ENCODE measurements at places on chromosomes 1 and 21. TPM values are rescaled to one million over a fixed set of nuclear protein-coding genes. Genes with fewer than 3 reads are reported as not detected.

Gene LCE1A
- not detected for total RNA-seq

DNA sequence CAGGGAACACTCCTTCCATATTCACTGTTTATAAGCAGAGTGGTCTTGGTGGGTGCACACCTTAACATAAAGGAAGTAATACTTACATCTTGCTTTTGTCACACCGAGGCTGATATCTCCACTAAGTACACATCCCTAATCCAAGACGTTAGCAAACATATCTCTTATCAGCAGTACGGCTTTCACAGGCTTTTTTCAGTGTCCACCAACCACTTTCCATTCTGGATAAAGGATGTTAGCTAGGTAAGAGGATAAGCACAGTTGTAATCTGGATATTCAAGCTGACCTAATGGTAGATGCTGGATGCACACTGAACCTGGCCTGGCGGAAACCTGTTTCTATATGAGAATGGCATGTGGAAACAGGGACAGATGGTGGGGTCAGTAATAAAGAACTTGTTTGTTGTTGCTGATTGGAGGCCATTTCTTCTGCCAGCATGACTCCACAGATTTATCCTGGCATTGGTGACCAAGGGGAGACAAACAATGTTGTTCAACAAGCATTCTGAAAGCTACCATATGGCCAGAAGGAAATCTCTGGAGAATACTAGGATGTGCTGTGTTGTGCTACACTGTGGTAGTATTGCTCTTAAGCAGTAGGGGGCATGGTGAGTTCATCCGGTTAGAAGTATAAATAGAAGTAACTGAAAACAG lies 416.4 kb downstream of the PTBP2 start:
- no peaks in the 10 kb centered on the region for H3K27me3 ChIP-seq
- no peak overlapping the region for H3K4me3 ChIP-seq
- H3K27ac ChIP-seq = peak overlapping the region; percentile 12
- DNase-seq = no peak

DNA sequence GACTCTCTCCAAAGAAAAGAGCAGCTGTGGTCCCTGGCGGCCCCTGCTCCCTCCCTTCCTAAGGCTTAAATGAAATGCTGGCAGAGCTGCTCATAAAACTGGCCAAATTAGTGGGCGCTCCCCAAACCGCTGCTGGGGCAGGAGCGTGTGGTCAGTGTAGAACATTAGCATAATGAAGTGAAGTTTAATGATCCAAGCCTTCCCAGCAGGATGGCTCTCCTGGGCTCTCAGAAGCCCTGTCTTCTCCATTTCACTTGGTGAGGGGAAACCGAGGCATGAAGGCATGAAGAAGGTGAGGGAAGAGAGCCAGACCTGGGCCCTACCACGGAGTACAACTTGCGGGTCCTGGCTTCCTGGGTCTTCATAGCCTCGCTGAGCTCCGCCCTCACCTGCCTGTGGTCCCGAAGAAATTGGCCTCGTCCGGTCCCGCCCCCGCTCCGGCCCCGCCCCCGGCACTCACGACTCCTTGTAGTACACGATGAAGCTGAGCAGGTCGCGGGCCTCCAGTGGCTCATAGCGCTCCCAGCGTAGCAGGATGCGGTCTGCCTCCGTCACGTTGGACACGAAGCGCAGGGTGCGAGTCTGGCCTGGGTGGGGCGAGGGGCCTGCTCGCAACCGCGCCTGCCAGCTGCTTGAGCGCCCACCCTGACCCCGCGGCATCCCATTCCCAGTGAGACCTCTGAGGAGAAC lies 10.3 kb downstream of the INSRR start:
- DNase-seq = no peak
- no peak overlapping the region for H3K27ac ChIP-seq
- H3K27me3 ChIP-seq = peaks cover 91% of the 10 kb centered on the region
- no peaks in the 10 kb centered on the region for H3K36me3 ChIP-seq

Gene TCHH
- not detected for total RNA-seq

DNA sequence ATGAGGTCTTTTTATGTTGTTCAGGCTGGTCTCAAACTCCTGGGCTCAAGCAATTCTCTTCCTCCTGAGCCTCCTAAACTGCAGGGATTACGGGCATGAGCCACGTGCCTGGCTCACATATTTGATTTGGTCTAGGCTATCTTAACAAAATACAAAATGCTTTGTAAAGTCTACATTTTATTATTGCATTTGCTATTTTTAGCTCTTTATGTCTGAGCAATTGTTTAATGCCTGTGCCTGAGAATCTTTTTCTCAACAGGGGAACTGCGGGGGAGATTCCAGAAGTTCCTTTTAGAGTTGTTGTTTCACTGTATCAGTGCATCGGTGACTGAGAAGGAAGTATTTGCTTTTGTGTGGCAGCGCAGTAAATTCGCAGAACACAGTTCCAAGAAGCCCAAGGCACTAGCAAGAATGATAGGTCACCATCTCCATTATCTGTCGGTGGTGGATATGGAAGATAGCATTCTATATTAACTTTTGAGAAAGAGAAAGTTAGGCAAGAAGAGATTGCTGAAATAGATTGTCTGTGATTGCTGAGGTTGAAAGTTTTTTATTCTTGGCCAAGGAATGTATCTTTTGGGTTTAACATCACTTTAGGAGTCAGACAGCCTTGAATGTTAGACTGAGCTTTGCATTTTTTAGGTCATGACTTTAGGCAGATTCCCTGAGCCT lies 167.3 kb downstream of the PDE4B start:
- H3K4me3 ChIP-seq = no peak overlapping the region
- no peak overlapping the region for H3K27ac ChIP-seq
- H3K27me3 ChIP-seq = peaks cover 17% of the 10 kb centered on the region
- H3K36me3 ChIP-seq = no peaks in the 10 kb centered on the region
- DNase-seq = no peak

- H3K36me3 ChIP-seq = no peaks in the 10 kb centered on the region
- no peaks in the 10 kb centered on the region for H3K4me1 ChIP-seq
- no peak overlapping the region for H3K4me3 ChIP-seq
- DNase-seq = no peak
- H3K27me3 ChIP-seq = peaks cover 37% of the 10 kb centered on the region
- H3K27ac ChIP-seq = no peak overlapping the region
Measured at GRCh38 chr1:228045871-228046270, 36.6 kb upstream of the ARF1 start.

- peak overlapping the region; percentile 84 for H3K4me3 ChIP-seq
- peaks cover 10% of the 10 kb centered on the region for H3K36me3 ChIP-seq
- DNase-seq = no peak
- peak overlapping the region; percentile 100 for H3K27ac ChIP-seq
- H3K4me1 ChIP-seq = peaks cover 11% of the 10 kb centered on the region
Measured at GRCh38 chr1:15835205-15835740, 12.2 kb upstream of the SPEN start.

- H3K27ac ChIP-seq = peak overlapping the region; percentile 28
- H3K4me3 ChIP-seq = no peak overlapping the region
- no peaks in the 10 kb centered on the region for H3K27me3 ChIP-seq
Measured at GRCh38 chr1:43372172-43372571, 4.4 kb upstream of the ELOVL1 start.

Gene OR2AK2
- total RNA-seq = not detected

DNA sequence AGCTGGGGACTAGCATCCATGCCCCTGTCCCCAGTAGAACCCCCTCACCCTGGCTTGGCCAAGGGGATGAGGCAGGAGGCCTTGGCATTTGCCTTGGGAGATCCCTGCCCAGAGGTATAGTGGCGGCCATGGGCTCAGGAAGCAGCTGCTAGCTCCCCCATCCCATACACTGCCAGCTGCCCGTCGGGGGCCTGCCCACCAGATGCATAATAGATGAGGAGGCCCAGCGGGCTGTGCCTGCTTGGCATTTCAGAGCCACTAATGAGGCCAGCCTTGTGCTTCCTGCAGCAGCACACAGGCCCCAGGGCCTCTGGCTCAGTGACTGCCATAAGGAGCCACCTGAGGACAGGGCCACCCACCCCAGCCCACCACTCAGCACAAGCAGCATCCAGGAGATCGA lies 23.6 kb downstream of the RAP1GAP start:
- peaks cover 18% of the 10 kb centered on the region for H3K27me3 ChIP-seq
- no peak for DNase-seq
- no peak overlapping the region for H3K4me3 ChIP-seq
- H3K27ac ChIP-seq = no peak overlapping the region
- no peaks in the 10 kb centered on the region for H3K36me3 ChIP-seq

- H3K4me3 ChIP-seq = no peak overlapping the region
- H3K4me1 ChIP-seq = peaks cover 11% of the 10 kb centered on the region
- DNase-seq = no peak
- no peaks in the 10 kb centered on the region for H3K27me3 ChIP-seq
- H3K36me3 ChIP-seq = no peaks in the 10 kb centered on the region
Measured at GRCh38 chr1:206725109-206725963, 40.6 kb downstream of the MAPKAPK2 start.

DNA sequence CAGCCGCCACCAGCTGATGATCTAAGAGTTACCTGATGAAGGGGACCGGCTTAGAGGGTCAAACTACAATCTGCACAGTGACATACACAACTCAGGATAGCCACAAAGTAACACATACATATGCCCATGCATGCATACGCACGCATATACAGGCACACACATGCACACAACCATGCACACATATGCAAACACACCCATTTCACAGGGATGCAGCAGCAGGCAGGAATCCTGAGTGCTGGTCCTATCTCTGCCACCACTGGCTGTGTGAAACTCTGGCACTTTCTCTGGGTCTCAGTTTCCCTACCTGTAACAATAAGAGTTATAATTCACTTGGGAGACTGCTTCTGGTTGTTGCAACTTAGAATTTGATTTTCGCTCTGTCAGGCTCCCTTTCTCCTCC lies 520.2 kb downstream of the PTPRU start:
- H3K27me3 ChIP-seq = peaks cover 5% of the 10 kb centered on the region
- H3K36me3 ChIP-seq = no peaks in the 10 kb centered on the region
- DNase-seq = no peak
- no peak overlapping the region for H3K27ac ChIP-seq
- H3K4me3 ChIP-seq = no peak overlapping the region
- peaks cover 7% of the 10 kb centered on the region for H3K4me1 ChIP-seq

DNA sequence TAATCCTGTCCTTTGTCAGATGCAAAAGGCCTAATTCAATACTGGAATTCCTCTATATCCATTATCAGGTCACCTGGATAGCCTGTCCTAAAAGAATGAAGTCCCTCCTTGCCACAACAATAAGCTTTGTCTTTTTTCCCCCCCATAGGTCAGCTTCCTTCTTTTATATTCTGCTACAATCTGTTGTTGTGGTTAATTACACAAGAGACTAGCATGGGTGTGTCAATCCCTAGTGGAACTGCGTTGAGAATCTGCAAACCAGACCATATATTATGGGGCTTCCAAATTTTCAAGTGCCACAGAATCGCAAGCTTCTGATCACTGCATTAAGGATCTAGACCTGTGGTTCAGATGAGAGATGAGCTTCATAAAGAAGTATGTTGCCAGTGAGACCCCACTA lies 349.6 kb downstream of the SMYD3 start:
- H3K36me3 ChIP-seq = no peaks in the 10 kb centered on the region
- no peak for DNase-seq
- no peaks in the 10 kb centered on the region for H3K27me3 ChIP-seq

DNA sequence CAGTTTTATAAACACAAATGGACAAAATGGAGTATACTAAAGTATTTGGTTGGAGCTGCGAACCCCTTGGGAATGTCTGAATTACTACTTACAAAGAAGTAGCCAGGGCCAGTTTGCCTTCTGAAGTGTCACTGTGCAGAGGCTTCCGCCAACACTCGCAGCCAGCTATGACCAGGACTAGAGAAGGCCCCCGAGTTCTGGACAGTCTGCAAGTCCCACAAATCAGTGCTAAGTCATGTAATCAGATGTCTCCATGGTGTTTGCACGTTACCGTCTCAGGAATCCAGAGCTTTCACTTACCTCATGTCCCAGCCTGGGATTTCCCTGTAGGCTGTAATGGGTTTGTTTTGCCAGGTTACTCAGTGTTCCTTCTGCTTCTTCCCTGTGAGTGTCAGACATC lies 106.6 kb upstream of the SPAG17 start:
- H3K27ac ChIP-seq = no peak overlapping the region
- H3K4me1 ChIP-seq = peaks cover 16% of the 10 kb centered on the region
- DNase-seq = no peak

GRCh38 chr1:215665215-215665614 lies 98.1 kb downstream of the KCTD3 start:
- no peak for DNase-seq
- peaks cover 2% of the 10 kb centered on the region for H3K4me1 ChIP-seq
- H3K27ac ChIP-seq = no peak overlapping the region
- H3K4me3 ChIP-seq = no peak overlapping the region
- no peaks in the 10 kb centered on the region for H3K36me3 ChIP-seq

DNA sequence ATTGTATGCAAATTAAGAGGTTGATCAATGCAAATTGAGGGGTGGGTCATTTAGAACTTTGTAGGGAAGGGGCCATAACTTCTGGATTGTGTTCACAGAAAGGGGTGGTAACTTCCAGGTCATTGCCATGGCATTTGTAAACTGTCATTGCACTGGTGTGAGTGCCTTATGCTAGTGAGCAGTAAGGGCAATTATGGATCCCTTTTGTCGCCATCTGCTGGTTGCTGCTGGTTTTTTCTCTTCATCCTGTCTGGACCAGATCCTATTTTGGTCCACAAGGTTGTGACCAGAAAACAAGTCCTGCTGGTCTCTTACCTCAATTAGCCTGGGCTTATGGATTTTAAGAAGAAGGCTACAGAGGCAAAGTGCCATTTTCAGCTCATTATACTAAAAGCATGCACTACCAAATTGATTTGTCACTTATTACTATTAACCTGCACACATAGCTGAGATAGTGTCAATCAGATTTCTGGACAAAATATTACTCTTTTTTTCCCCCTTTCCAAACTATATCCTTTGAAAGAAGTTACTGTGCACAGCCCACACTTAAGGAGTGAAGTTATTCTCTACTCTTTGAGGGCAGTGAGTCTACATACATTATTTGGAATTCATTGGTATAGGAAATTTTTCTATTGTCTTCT lies 196.2 kb downstream of the ZC3H11B start:
- H3K36me3 ChIP-seq = no peaks in the 10 kb centered on the region
- no peak overlapping the region for H3K4me3 ChIP-seq
- H3K27me3 ChIP-seq = no peaks in the 10 kb centered on the region

- H3K36me3 ChIP-seq = no peaks in the 10 kb centered on the region
- H3K4me1 ChIP-seq = peaks cover 2% of the 10 kb centered on the region
- H3K4me3 ChIP-seq = no peak overlapping the region
- no peak for DNase-seq
Measured at GRCh38 chr1:206663362-206663761, 21.3 kb upstream of the MAPKAPK2 start.

GRCh38 chr1:21865609-21865942 lies 53.5 kb downstream of the LDLRAD2 start:
- no peaks in the 10 kb centered on the region for H3K27me3 ChIP-seq
- peaks cover 9% of the 10 kb centered on the region for H3K4me1 ChIP-seq
- H3K27ac ChIP-seq = no peak overlapping the region

- peaks cover 10% of the 10 kb centered on the region for H3K4me1 ChIP-seq
- H3K27ac ChIP-seq = no peak overlapping the region
- DNase-seq = no peak
- H3K4me3 ChIP-seq = no peak overlapping the region
- peaks cover 3% of the 10 kb centered on the region for H3K27me3 ChIP-seq
- H3K36me3 ChIP-seq = no peaks in the 10 kb centered on the region
Measured at GRCh38 chr1:67719329-67720196, 34.6 kb downstream of the GADD45A start.

Gene SEMA4A
- 3.7 TPM for total RNA-seq

Measured in progenitor cell of endocrine pancreas (in vitro differentiated cells).